ENCODE measurements at places on chromosomes 11 and 22.

- H3K4me1 ChIP-seq, result no peaks in the 10 kb centered on the region
- H3K27ac ChIP-seq, result no peak overlapping the region
- H3K4me3 ChIP-seq, result no peak overlapping the region
- H3K27me3 ChIP-seq, result no peaks in the 10 kb centered on the region
These were observed 26.7 kb downstream of the IGLL1 start for GRCh38 chr22:23553438-23553837.

- H3K36me3 ChIP-seq, result peaks cover 2% of the 10 kb centered on the region
- DNase-seq, result no peak
- H3K27me3 ChIP-seq, result no peaks in the 10 kb centered on the region
- no peaks in the 10 kb centered on the region for H3K4me1 ChIP-seq
These were observed 29.8 kb upstream of the CHRM4 start for GRCh38 chr11:46421257-46421880.

GRCh38 chr22:49017482-49018329 is 810.0 kb downstream of the BRD1 start:
- no peak overlapping the region for H3K27ac ChIP-seq
- no peaks in the 10 kb centered on the region for H3K4me1 ChIP-seq
- no peak overlapping the region for H3K4me3 ChIP-seq
- peak; percentile 32 for DNase-seq
- no peaks in the 10 kb centered on the region for H3K27me3 ChIP-seq

- no peak overlapping the region for H3K4me3 ChIP-seq
- no peak for DNase-seq
- H3K4me1 ChIP-seq, result no peaks in the 10 kb centered on the region
- H3K27ac ChIP-seq, result no peak overlapping the region
- H3K36me3 ChIP-seq, result no peaks in the 10 kb centered on the region
- H3K27me3 ChIP-seq, result no peaks in the 10 kb centered on the region
These were observed 131.0 kb downstream of the MORC2 start for GRCh38 chr22:30837531-30837930.

DNA sequence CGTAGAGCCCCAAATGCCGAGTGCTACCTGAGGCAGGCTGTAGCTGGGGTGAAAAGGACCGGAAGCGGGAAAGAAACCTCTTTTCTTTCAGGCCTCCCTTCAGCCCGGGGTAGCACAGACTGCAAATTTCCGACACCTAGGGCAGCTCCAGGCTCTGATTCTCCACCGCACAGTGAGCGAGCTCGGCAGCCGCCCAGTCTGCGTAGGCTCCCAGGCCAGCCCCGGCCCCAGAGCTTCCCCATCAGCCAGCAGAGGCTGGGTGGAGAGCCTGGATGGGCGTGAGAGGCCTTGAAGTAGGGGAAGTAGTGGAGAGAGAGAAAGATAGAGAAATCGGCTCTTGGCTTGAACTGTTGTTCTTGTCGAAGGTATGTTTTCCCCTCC is 9.3 kb upstream of the PAX6 start:
- no peaks in the 10 kb centered on the region for H3K4me1 ChIP-seq
- H3K27me3 ChIP-seq, result no peaks in the 10 kb centered on the region
- H3K27ac ChIP-seq, result no peak overlapping the region
- no peaks in the 10 kb centered on the region for H3K36me3 ChIP-seq
- H3K4me3 ChIP-seq, result no peak overlapping the region

- no peak overlapping the region for H3K27ac ChIP-seq
- no peaks in the 10 kb centered on the region for H3K36me3 ChIP-seq
- no peaks in the 10 kb centered on the region for H3K4me1 ChIP-seq
- H3K4me3 ChIP-seq, result no peak overlapping the region
- no peaks in the 10 kb centered on the region for H3K27me3 ChIP-seq
- no peak for DNase-seq
These were observed 39.0 kb upstream of the MMP20 start for GRCh38 chr11:102664001-102664752.

GRCh38 chr22:19568337-19569275 is 44.4 kb upstream of the CLDN5 start:
- no peaks in the 10 kb centered on the region for H3K36me3 ChIP-seq
- H3K4me1 ChIP-seq, result no peaks in the 10 kb centered on the region
- H3K27ac ChIP-seq, result no peak overlapping the region
- no peaks in the 10 kb centered on the region for H3K27me3 ChIP-seq

- H3K27ac ChIP-seq, result no peak overlapping the region
- H3K36me3 ChIP-seq, result peaks cover 9% of the 10 kb centered on the region
- no peak overlapping the region for H3K4me3 ChIP-seq
- H3K4me1 ChIP-seq, result no peaks in the 10 kb centered on the region
- no peaks in the 10 kb centered on the region for H3K27me3 ChIP-seq
These were observed 30.1 kb downstream of the CERK start for GRCh38 chr22:46707827-46708570.

GRCh38 chr11:21119411-21119810 is 450.0 kb downstream of the NELL1 start:
- H3K36me3 ChIP-seq, result no peaks in the 10 kb centered on the region
- no peak overlapping the region for H3K4me3 ChIP-seq
- no peaks in the 10 kb centered on the region for H3K27me3 ChIP-seq
- no peak overlapping the region for H3K27ac ChIP-seq
- no peaks in the 10 kb centered on the region for H3K4me1 ChIP-seq
- no peak for DNase-seq
